Metanephros (tissue), 2 donors: ENCODE measurements at places on chromosomes 3 and 15. TPM values are rescaled to one million over a fixed set of nuclear protein-coding genes. Genes with fewer than 3 reads are reported as not detected.

Gene SMCO1
- total RNA-seq, result 3.5 TPM

Gene DUT
- 97.3 TPM for total RNA-seq

Gene COL8A1
- 13.0 TPM for total RNA-seq

Gene TTLL13
- total RNA-seq, result 1.3 TPM

Gene POC1A
- 7.1 TPM for total RNA-seq

Gene DIS3L
- total RNA-seq, result 36.6 TPM

Gene GNAT1
- total RNA-seq, result not detected

Gene CORO2B
- 7.2 TPM for total RNA-seq

Gene KLHL40
- total RNA-seq, result 38.8 TPM

Gene TERC
- 608 TPM for total RNA-seq

Gene PLA2G4F
- 27.8 TPM for total RNA-seq

Gene COX17
- 44.3 TPM for total RNA-seq

Gene GOLGA8Q
- 1.3 TPM for total RNA-seq

Gene DYNC1LI1
- total RNA-seq, result 28.4 TPM

Gene PROS1
- 27.5 TPM for total RNA-seq

Gene RSL24D1
- 76.4 TPM for total RNA-seq

Gene FYCO1
- 35.7 TPM for total RNA-seq

Gene FETUB
- total RNA-seq, result not detected

Gene CACNA2D3
- total RNA-seq, result 3.6 TPM

Gene EPHB3
- total RNA-seq, result 45.3 TPM

Gene KBTBD12
- total RNA-seq, result 6.2 TPM

Gene ZPLD1
- 0.12 TPM for total RNA-seq

Gene CILP
- total RNA-seq, result 9.8 TPM
